ENCODE measurements at places on chromosomes 11 and 22. TPM values are rescaled to one million over a fixed set of nuclear protein-coding genes. Genes with fewer than 3 reads are reported as not detected.

OR52I2 gene
- total RNA-seq, result not detected

DNA sequence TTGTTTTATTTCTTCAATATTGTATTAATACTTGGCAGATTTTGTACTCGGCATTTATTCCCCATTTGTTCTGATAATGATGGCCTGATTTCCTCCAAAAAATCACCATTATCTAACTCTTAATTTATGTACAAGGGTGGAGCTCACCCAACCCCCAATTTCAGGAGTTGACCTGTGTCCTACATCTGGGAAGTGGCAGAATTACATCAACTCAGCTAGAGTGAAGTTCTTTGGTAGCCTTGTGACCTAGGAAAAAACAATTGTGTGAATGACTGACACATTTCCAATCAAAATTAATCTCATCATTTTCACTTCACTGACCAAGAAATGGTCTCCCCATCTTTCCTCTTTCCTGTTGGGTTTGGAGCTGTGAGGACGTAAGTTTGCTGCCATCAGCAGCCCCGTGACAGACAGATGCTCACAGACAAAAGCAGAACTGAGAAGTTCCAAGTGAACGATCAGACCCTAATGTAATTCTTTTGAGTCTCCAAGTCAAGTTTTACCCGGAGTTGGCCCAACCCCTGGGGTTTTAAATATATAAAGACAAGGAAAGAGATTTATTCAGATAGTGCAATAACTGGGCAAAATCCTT, 16.6 kb upstream of the MS4A6E start:
- H3K27ac ChIP-seq, result no peak overlapping the region
- no peaks in the 10 kb centered on the region for H3K4me1 ChIP-seq
- H3K27me3 ChIP-seq, result no peaks in the 10 kb centered on the region
- no peak overlapping the region for H3K4me3 ChIP-seq

SAA4 gene
- total RNA-seq, result not detected

- DNase-seq, result no peak
- H3K27me3 ChIP-seq, result no peaks in the 10 kb centered on the region
- H3K27ac ChIP-seq, result no peak overlapping the region
- H3K4me3 ChIP-seq, result no peak overlapping the region
- no peaks in the 10 kb centered on the region for H3K36me3 ChIP-seq
- peaks cover 9% of the 10 kb centered on the region for H3K4me1 ChIP-seq
Measured at GRCh38 chr22:19720150-19720827, 3.0 kb upstream of the GP1BB start.

DNA sequence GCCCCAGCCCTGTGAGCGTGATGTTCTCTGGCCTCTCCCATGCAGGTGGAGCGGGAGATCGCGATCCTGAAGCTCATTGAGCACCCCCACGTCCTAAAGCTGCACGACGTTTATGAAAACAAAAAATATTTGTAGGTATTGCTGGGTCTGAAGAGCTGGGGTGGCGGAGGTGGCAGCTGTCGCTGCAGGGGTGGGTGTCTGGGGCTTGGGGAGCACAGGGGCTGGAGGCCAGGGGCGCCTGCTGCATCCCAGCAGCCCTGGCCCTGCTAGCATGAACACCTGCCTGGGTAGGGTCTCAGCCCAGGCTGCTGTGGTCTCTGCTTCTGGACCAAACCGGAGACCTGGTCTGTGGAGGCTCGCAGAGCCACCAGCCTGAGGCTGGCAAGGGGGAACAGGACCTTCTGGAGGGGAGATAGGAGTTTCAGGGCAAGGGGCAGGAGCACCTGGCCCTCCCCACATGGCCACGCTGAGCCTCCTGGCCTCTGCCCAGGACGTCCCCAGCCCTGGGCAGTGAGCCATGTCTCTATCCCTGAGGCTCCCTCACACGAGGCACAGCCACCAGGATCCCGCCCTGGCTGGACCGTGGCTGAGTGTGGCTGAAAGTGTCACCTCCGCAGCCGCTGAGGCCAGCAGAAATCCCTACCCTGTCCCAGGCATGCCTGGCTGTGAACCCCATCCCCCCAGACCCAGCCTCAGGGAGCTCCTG, 48.2 kb downstream of the MOB2 start:
- no peaks in the 10 kb centered on the region for H3K36me3 ChIP-seq
- peaks cover 5% of the 10 kb centered on the region for H3K4me1 ChIP-seq
- no peak for DNase-seq

DNA sequence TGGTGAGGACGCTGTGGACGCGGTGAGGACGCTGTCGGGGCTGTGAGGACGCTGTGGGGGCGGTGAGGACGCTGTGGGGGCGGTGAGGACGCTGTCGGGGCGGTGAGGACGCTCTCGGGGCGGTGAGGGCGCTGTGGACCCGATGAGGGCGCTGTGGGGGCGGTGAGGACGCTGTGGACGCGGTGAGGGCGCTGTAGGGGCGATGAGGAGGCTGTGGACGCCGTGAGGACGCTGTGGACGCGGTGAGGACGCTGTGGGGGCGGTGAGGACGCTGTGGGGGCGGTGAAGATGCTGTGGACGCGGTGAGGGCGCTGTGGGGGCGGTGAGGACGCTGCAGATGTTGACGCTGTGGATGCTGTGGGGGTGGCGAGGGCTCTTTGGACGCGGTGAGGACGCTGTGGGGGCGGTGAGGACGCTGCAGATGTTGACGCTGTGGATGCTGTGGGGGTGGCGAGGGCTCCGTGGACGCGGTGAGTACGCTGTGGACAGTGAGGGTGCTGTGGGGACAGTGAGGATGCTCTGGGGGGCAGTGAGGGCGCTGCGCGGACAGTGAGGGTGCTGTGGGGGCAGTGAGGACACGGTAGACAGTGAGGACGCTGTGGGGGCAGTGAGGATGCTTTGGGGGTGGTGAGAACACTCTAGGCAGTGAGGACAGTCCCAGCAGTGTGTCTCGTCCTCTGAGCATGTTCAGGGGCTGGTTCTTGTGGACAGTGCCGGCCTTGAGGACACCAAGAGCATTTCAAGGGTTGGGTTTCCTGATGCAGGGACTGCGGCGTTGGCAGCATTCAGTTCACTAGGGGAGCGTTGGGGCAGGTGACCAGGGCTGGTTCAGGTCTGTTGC, 4.2 kb downstream of the GP1BB start:
- H3K4me3 ChIP-seq, result no peak overlapping the region
- no peaks in the 10 kb centered on the region for H3K4me1 ChIP-seq
- H3K27ac ChIP-seq, result no peak overlapping the region
- no peak for DNase-seq
- H3K36me3 ChIP-seq, result no peaks in the 10 kb centered on the region

RNF169 gene
- 19.6 TPM for total RNA-seq

DNA sequence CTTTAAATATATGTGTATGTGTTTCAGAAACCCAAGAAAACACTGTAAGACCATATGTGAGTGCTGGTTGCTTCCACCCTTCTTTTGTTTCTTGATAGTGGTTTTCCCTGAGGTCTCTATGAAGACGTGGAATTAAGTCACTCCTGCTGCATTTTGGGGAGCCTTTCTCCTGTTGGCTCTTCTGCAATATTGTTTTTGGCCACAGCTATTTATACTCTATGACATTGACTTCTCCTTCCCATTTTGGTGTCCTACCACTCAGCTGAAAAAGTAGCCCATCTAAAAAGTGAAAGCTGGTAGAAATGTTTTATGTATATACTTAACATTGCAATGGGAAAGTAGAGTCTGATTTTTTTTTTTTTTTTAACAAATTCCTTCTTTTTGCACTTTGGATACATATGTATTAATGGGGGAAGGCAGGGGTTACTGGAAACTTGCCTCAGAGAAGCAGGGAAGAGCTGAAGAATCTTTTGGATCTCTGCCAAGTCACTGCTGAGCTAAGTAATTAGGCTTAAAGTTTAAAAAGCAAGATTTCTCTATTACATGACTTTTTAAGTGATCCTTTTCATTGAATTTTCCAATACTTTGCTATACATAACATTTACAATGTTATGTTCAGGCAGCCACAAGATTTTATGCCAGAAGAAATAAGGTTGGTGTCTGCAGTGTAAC, 1.8 kb downstream of the TTC17 start:
- no peak overlapping the region for H3K27ac ChIP-seq
- H3K4me3 ChIP-seq, result no peak overlapping the region
- H3K27me3 ChIP-seq, result no peaks in the 10 kb centered on the region

DNA sequence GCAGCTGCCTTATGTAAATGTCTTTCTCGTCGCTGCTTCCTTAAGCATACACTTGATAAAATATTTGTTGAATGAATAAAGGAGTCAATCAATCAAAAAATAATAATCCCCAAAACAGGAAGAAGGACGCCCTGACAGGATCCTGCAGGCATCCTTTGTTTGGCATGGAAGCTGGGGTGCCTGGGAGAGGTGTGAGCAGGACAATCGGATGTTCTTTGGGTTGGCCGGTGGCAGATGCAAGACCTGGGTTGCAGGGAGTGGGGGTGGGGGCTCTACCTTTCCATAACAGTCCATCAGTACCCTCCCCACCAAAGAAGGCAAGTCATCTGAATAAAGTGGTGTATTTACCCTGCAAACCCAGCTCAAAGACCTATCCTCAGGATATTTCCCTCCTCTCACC, 1.4 kb upstream of the SHANK2 start:
- no peak for DNase-seq
- H3K4me3 ChIP-seq, result no peak overlapping the region
- no peak overlapping the region for H3K27ac ChIP-seq
- H3K27me3 ChIP-seq, result no peaks in the 10 kb centered on the region
- H3K36me3 ChIP-seq, result no peaks in the 10 kb centered on the region

DUSP18 gene
- total RNA-seq, result 3.7 TPM

- DNase-seq, result no peak
- peak overlapping the region; percentile 83 for H3K27ac ChIP-seq
- peaks cover 40% of the 10 kb centered on the region for H3K4me1 ChIP-seq
- H3K27me3 ChIP-seq, result no peaks in the 10 kb centered on the region
- H3K4me3 ChIP-seq, result no peak overlapping the region
- no peaks in the 10 kb centered on the region for H3K36me3 ChIP-seq
Measured at GRCh38 chr22:35393116-35394010, 6.6 kb upstream of the MCM5 start.

DNA sequence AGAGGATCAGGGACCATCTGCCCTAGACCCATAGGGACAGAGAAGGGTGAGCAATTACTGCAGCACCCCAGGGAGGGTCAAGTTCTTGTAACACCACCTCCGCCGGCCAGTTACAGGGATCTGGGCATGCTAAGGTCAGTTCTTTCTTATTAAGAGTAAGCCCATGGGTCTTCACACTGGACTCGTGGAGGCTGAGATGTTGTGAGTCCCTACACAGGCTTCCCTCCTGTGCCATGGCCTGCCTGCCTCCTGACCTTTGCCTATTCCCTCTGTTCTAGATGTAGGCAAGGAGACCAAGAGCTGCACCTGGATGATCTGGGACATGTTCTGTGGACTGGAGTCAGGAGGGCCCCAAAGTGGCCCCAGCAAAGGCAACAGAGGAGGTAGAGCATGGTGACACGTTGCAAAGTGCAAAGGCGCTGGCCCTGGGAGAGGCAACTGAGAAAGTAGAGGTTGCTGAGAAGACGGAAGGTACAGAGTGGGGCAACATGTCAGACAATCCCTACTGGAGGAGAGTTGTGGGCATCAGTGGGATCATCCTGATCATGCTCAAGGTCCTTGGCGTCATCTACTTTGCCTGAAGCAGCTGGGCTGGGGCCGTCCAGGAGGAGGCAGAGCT, 16.3 kb upstream of the GNAZ start:
- no peak overlapping the region for H3K4me3 ChIP-seq
- no peaks in the 10 kb centered on the region for H3K36me3 ChIP-seq
- H3K27ac ChIP-seq, result no peak overlapping the region
- no peak for DNase-seq

MOV10L1 gene
- 2.5 TPM for total RNA-seq

DNA sequence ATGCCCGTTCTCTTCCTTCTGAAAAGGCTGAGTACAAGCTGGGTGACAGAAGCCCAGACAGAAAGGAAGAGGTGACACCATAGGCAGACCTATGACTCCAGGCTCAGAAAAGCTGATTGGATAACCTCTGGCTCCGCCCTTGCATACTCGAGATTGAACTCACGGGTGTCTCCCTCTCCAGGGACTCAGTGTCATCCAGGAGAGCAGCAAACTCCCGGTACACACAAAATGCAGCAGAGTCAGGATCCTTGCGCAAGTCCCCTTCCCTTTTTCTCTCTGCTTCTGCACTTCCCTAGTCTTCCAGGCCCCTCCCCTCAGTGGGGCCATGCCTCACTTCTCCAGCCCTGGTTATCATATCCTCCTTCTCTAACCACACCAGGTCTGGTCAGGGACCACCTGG, 9.8 kb downstream of the SCN4B start:
- no peaks in the 10 kb centered on the region for H3K27me3 ChIP-seq
- DNase-seq, result no peak
- no peaks in the 10 kb centered on the region for H3K36me3 ChIP-seq
- H3K4me3 ChIP-seq, result no peak overlapping the region

DNA sequence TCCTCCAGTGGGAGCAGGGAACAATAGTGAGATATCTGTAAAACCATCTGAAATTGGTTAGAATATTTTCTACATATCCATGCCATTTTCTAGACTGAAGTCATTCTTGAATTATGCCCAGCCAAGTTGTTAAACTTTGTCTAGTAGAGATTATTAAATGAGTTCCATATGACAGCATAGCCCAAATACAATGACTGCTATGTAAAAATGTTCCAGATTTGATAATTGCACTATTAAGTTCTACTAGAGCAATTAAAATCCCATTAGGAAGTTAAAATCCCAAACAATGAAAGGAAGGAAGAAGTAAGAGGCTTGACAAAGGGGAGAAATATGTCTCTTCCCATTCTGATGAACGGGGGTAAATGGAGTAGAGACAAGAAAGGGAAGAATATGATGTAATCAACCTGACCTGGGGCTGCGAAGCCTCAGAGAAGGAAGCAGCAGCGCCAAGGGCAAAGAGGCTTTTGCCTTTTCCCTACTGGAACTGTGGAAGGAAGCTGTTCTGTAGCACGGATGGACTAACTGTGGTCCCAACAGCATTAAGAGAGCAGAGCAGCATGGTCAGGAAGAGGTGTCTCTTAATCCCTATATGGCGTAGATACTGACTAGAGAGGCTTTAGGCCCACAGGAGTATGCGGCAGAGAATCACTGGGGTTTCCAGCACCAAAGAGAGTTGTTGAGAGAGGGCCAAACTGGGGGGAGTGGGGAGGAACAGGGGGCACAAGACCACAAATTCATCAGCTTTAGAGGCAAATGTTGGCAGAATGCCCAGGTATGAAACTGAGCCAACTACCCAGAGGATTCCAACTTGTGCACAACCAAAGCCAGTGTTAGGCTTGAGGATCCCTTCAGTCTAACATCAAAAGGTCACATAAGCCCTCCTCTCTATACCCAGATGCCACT, 26.7 kb downstream of the RRP8 start:
- no peaks in the 10 kb centered on the region for H3K36me3 ChIP-seq
- H3K27me3 ChIP-seq, result no peaks in the 10 kb centered on the region
- H3K4me1 ChIP-seq, result peaks cover 6% of the 10 kb centered on the region
- peak; percentile 53 for DNase-seq

DNA sequence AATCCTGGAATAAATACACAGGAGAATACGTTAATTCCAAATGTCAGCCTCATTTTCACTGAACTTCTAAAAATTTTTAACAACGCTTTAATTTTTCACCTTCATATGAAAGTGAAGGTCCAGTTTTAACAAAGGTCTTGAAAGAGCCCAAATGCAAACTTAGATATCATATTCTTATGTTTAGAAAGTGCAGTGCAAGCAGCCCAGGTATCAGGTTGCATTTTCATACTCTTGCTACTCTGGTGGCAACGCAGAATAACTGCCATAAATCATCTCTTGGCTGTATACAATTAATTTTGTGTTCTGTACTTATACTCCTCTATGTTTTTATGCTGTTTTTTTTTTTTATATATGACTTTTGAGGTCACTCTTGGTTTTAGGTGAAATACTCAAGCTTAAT, 496.7 kb upstream of the ARHGAP42 start:
- no peaks in the 10 kb centered on the region for H3K27me3 ChIP-seq
- no peaks in the 10 kb centered on the region for H3K4me1 ChIP-seq
